Right lung (tissue), 10 donors: ENCODE measurements at places on chromosomes 3 and 15. TPM values are rescaled to one million over a fixed set of nuclear protein-coding genes. Genes with fewer than 3 reads are reported as not detected.

GRCh38 chr15:51499379-51499976 is 123.1 kb downstream of the DMXL2 start:
- no peak for DNase-seq

DNA sequence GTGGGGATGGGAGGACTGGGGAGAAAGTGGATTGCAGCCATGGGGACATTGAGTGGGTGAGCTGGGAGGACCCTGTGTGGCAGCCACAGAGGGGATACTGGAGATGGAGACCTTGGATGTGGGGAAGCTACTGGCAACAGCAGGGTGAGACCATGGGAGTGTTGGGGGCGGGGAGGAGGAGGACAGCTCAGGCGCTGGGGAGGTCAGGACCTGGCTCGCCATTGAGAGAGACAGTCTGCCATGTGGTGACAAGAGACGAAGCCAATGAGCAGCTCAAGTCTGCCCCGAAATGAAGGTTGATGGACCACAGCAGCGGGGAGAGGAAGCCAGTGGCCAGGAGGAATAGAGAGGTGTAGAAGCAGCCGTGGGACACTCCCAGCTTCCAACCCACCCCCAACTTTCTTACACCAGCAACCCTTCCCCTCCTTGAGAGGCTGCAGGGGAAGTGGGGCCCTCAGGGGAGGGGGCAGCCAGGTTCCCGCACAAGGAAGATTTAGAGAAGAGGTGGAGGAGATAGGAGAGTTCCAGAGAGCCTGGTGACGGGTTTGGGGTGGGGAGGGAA is 118.1 kb downstream of the ASB7 start:
- no peak for DNase-seq

BDH1 gene
- 19.7 TPM for polyA plus RNA-seq

TEX9 gene
- polyA plus RNA-seq = 20.6 TPM
